Glomerular endothelial cell (primary cell): ENCODE measurements at places on chromosomes 1 and 21. TPM values are rescaled to one million over a fixed set of nuclear protein-coding genes. Genes with fewer than 3 reads are reported as not detected.

Gene VAMP3
- 199 and 205 TPM in 2 replicates for total RNA-seq

Gene C4BPA
- not detected in 2 replicates for total RNA-seq

Gene PODN
- total RNA-seq: 0.24 and 2.5 TPM in 2 replicates

Gene GBP3
- total RNA-seq: 47.3 and 48.9 TPM in 2 replicates

Gene UCHL5
- 17.7 and 31.3 TPM in 2 replicates for total RNA-seq

Gene ARHGEF16
- 1.5 TPM in 2 replicates for total RNA-seq

Gene FGR
- total RNA-seq: not detected in 2 replicates

Gene KIF21B
- 3.1 and 3.8 TPM in 2 replicates for total RNA-seq

Gene KIRREL1
- 60.3 and 86.7 TPM in 2 replicates for total RNA-seq

Gene FBXO2
- 0.12 and 0.92 TPM in 2 replicates for total RNA-seq

Gene APOBEC4
- total RNA-seq: not detected in 2 replicates

Gene KRTAP7-1
- not detected in 2 replicates for total RNA-seq

Gene CHRM3
- 1.1 and 3.4 TPM in 2 replicates for total RNA-seq

Gene CD101
- total RNA-seq: 0.06 and 0.24 TPM in 2 replicates

Gene OR2L8
- total RNA-seq: not detected in 2 replicates

Gene BARHL2
- total RNA-seq: not detected in 2 replicates

Gene KRTAP19-5
- not detected in 2 replicates for total RNA-seq

Gene TACSTD2
- total RNA-seq: 51.0 and 112 TPM in 2 replicates

Gene ARTN
- 0.88 TPM in 1 of 2 replicates, not detected in the other for total RNA-seq

Gene CCDC30
- 0.34 and 0.64 TPM in 2 replicates for total RNA-seq

Gene SUSD4
- total RNA-seq: not detected in 2 replicates

Gene OR2L3
- total RNA-seq: not detected in 2 replicates

Gene PTAFR
- not detected in 2 replicates for total RNA-seq

Gene TSPEAR
- total RNA-seq: 0.12 TPM in 1 of 2 replicates, not detected in the other

Gene ADCY10
- total RNA-seq: 0.06 TPM in 1 of 2 replicates, not detected in the other

Gene LIPI
- not detected in 2 replicates for total RNA-seq

Gene GJA5
- 0.10 and 31.7 TPM in 2 replicates for total RNA-seq

Gene CR1L
- total RNA-seq: not detected in 2 replicates

Gene SPRR1B
- not detected in 2 replicates for total RNA-seq

Gene HES3
- not detected in 2 replicates for total RNA-seq

Gene OLIG2
- total RNA-seq: not detected in 2 replicates

Gene ZBTB48
- total RNA-seq: 16.9 and 20.7 TPM in 2 replicates

Gene SIPA1L2
- 24.5 and 60.3 TPM in 2 replicates for total RNA-seq

Gene OR10Z1
- total RNA-seq: not detected in 2 replicates

Gene PRPF38B
- total RNA-seq: 9.3 and 23.1 TPM in 2 replicates

Gene ALPL
- total RNA-seq: 1.3 and 5.9 TPM in 2 replicates

Gene ATP6V1G3
- not detected in 2 replicates for total RNA-seq

Gene PTPN22
- total RNA-seq: 1.1 and 2.3 TPM in 2 replicates

Gene HOOK1
- total RNA-seq: 0.23 and 1.6 TPM in 2 replicates

Gene DNM3
- 1.0 and 3.4 TPM in 2 replicates for total RNA-seq

Gene SEC16B
- total RNA-seq: 1.5 and 1.6 TPM in 2 replicates

Gene NGF
- 0.93 TPM in 1 of 2 replicates, not detected in the other for total RNA-seq

Gene NR1I3
- total RNA-seq: not detected in 2 replicates

Gene NKAIN1
- 0.15 TPM in 1 of 2 replicates, not detected in the other for total RNA-seq
